ENCODE measurements at places on chromosomes 2 and 18. TPM values are rescaled to one million over a fixed set of nuclear protein-coding genes. Genes with fewer than 3 reads are reported as not detected.

The ASPRV1 gene
- total RNA-seq = 4.4 TPM

The GLI2 gene
- 3.6 TPM for total RNA-seq

GRCh38 chr2:120660056-120660694 lies 75.5 kb upstream of the GLI2 start:
- no peak for DNase-seq

The CCDC68 gene
- 25.6 TPM for total RNA-seq

GRCh38 chr2:3857576-3857975 lies 154.2 kb downstream of the DCDC2C start:
- DNase-seq = no peak

The LINC00305 gene
- not detected for total RNA-seq

DNA sequence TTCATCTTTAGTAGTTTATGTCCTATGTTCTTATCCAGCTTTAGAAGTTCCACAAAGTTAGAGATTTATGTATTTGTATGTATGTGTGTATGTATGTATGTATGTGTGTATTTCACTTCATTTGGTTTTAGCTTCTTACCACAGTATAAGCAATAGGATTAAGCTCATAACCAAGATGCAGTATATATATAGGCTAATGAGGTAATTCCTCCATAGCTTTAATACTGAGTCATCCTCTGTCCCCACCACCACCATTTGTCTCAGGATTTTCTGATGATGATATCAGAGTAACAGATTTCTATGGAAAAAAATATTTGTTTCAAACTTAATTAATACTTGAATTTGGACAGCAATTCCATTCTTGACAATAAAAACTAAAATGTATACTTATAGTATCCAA lies 159.2 kb downstream of the SOX11 start:
- no peak for DNase-seq

DNA sequence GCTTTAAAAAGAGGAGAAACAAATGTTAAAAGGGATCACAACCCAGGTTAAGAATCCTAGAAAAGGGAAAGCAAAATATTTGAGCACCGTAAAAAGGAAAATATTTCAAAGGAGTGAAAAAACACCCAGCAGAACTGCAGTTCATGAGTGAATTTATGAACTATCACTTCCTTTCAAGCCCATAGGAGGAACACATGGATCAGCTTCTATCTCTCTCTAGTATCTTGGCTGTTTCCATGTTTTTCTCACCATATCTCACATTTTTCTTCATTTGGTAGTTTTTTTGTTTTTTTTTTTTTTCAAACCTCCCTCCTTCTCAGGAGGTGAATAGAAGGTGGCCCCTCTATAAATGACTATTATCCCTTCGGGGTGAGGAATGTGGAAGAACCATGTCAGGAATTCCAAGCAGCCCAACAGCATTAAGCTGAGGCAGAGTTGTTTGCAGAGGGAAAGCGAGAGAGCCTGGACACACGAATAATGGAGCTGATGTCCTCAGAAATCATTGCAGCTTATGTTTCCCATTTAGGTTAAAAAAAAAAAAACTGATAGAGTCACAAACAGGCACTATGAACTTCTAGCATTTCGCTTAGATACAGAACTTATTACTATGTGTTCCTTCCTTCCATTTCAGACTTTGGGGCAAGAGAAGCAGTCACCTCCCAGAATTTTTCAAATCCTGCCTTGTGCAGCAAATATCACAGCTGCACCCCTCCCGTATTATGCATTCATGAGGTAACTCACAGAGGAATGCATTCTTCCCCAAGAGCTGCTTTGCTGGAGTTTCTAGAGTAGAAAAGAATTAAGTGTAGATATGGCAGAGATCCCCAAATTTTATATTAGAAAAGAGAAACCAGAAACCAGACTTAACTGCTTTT lies 315.6 kb downstream of the IRS1 start:
- no peak for DNase-seq

GRCh38 chr2:129078548-129078947 lies 759.9 kb upstream of the HS6ST1 start:
- DNase-seq = no peak

- DNase-seq = no peak
Measured at GRCh38 chr2:108423502-108424251, 25.3 kb upstream of the GCC2 start.

The SMYD1 gene
- total RNA-seq = not detected

DNA sequence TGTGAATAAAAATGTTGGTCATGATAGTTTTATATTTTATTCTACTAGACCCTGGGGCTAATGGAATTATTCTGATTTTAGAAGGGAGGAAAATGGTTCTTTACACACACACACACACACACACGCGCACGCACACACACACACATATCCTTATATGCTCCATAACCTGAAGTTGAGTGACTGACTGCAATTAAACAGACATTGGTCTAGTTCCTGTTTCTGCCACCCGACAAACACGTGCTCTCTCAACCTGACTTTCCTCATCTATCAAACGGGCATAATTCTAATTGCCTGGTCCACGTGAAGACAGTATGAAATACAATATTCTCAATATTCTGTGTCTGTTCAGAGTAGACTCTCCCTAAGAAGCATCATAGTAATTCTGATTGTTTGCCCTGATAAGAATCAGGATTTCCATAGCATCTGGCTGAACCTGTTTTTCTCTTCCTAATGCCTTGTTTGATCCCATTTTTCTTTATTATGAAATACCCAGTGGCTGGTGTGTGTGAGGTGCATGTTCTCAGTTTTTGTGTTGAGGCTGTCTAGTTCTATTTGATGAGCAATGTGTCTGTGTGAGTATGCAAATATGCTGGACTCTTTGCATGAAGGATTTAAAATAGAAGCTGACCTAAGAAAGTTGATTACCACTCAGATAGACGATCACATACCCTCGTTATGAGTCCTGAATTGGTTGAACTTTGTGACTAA lies 51.0 kb downstream of the SETBP1 start:
- DNase-seq = no peak

DNA sequence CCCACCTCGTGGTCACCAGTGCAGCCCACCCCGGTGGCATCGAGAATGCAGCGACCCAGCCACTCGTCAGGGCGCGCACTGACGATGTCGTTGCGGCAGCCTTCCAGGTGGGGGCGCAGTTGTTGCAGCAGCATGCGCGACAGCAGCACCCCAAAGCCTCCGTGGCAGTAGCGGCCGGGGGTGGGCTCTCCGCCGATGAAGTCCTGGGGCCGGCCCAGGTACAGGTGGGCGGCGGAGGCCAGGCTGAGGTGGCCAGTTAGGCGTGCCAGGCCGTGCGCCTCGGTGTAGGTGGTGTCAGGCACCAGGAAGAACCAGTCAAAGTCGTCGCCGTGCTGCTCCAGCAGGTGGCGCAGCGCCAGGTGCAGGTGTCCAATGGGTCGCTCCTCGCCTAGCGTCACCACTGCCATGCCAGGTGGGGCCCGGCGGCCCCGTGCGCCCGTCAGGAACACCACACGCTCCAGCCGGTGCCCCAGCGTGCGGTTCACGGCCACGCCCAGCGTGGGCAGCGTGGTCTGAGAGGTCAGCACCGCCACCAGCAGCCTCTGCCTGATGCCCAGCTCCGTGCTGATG lies 1.9 kb downstream of the CHPF start:
- DNase-seq = peak; percentile 68

- DNase-seq = no peak
Measured at GRCh38 chr2:120874888-120875275, 139.2 kb downstream of the GLI2 start.
